Stimulated activated CD8-positive, alpha-beta memory T cell treated with anti-CD3 and anti-CD28 coated beads, Interleukin-12 subunit alpha, Interleukin-12 subunit beta, amount 100 ng/mL, for 1 hour (primary cell): ENCODE measurements at places on chromosomes 3 and 15.

DNA sequence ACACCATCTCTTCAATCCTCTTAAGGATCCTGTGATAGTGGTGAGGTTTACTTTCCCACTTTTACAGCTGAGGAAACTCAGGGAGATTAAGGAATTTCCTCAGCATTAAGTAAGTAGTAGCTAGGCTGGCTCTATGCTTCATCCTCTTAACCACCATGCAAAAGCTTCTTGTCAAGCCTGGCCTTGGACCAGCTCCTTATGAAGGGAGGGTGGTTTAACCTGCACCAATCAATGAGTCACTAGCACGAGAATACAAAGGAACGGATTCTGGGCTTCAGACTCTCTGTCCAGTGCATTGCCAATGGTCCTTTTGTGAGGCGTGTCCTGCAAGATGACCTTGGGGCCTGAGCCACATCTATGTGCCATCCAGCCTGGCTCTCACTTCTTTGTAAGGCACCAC lies 202.0 kb upstream of the CFAP20DC start:
- DNase-seq, result no peak

GRCh38 chr3:71066356-71066755 lies 517.2 kb downstream of the FOXP1 start:
- no peak for DNase-seq

DNA sequence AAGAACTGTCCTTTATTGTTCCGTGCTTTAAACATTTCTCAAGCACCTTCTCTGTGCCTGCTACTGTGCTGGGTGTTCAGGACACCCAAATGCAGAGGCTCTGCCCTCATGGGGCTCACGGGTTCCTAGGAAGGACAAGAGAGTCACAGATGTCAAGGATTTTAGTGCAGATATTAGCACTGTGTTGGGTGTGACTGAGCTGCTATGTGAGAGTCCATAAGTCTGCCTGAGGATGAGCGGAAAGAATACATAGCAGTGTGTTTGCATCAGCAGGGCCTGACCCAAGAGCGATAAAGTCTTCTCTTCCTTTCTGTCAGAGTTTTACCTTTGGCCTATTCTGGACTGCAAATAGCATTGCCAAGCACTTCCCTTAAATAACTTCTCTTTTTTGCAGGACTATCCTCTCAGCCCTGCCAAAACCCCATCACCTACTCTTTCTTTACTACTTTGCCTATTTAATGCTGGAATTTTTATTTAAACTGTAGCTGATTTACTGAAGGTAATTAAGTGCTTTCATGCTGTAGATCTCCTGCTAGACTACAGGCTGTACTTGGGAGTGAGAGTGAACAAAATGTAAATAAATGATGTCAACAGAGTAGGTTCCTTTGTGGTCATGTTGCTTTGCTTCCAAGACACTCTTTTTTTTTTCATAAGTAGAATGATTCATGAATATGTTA lies 459.4 kb upstream of the TPRG1 start:
- no peak for DNase-seq

- no peak for DNase-seq
Measured at GRCh38 chr15:69973102-69973714, 124.5 kb downstream of the TLE3 start.

GRCh38 chr15:63586790-63587189 lies 10.4 kb upstream of the FBXL22 start:
- DNase-seq, result no peak

- DNase-seq, result no peak
Measured at GRCh38 chr3:158748237-158748828, 16.1 kb upstream of the RARRES1 start.

DNA sequence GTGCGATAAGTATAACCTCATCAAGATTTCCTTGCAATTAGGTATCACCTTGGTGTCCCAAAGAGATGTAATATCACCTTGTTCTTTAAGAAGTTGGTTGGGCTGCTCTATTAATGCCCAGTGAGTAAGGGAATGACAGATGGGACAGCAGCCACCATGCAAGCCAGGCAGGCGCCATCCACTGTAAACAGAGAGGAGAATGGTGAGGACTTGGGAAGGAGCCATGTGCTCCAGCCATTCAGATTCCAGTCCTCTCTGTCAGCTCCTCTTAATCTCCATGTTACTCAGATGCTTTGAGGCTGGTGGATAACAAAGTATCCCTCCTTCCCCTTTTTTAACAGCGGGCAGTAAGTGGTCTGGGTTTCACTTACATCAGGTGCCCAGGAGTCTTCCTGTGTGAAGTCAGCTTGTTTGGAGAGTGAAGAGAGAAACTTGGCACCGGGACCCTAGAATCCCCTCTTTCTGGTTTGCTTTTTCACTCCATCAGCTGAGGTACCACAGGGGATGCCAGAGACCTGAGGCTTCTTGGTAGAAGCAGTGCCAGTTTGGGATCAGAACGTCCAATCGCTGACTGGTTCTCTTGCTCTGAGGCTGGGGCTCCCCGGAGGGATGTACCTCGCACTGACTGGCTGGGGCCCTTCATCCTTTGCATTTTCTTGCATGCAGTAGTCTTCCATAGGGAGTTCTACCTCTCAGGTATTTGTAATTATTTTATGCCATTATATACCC lies 29.5 kb downstream of the SLCO3A1 start:
- no peak for DNase-seq

GRCh38 chr3:169232863-169233262 lies 430.6 kb downstream of the MECOM start:
- no peak for DNase-seq

DNA sequence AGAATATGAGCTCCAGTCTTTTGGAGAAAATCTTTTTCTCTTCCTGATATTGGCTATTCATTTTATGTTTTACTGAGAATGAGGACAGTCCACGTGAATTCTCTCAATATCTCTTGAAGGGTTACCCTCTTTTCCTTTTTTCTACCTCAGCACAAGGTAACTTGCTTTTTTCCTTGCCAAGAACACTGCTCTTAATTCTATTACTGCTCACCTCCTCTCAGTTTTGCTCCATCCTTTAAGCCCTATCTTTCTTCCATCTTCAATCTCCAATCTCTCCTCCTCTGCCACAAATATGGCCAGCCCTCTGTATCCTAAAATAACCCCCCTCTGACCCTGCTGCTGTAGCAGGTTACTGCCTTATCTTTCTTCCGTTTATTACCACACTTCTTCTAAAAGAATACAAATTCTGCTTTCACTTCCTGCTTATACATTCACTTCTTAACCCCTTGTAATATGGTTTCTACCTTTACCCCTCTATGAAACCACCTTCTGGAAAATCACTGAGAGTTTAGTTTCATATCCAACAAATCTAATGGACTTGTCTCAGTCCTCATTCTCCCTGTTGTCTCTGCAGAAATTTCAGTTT lies 89.0 kb downstream of the NFKBIZ start:
- no peak for DNase-seq

DNA sequence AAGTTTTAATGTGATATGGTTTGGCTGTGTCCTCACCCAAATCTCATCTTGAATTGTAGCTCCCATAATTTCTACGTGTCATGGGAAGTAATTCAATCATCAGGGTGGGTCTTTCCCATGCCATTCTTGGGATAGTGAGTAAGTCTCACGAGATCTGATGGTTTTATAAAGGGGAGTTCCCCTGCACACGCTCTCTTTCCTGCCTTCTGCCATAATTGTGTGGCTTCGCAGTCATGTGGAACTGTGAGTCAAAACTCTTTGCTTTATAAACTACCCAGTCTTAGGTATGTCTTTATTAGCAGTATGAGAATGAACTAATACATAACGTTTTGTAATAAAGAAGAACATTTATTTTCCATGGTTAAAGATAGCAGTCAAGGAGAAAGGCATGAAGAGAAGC lies 39.2 kb upstream of the GOLIM4 start:
- DNase-seq, result no peak

GRCh38 chr3:160225176-160226025 lies at the start of gene C3orf80:
Gene C3orf80 (plus strand): TSS chr3:160225422. CDS start chr3:160225636, 214 bp downstream.
- DNase-seq, result no peak

GRCh38 chr15:66839506-66840112 lies 137.6 kb downstream of the SMAD6 start:
- no peak for DNase-seq

DNA sequence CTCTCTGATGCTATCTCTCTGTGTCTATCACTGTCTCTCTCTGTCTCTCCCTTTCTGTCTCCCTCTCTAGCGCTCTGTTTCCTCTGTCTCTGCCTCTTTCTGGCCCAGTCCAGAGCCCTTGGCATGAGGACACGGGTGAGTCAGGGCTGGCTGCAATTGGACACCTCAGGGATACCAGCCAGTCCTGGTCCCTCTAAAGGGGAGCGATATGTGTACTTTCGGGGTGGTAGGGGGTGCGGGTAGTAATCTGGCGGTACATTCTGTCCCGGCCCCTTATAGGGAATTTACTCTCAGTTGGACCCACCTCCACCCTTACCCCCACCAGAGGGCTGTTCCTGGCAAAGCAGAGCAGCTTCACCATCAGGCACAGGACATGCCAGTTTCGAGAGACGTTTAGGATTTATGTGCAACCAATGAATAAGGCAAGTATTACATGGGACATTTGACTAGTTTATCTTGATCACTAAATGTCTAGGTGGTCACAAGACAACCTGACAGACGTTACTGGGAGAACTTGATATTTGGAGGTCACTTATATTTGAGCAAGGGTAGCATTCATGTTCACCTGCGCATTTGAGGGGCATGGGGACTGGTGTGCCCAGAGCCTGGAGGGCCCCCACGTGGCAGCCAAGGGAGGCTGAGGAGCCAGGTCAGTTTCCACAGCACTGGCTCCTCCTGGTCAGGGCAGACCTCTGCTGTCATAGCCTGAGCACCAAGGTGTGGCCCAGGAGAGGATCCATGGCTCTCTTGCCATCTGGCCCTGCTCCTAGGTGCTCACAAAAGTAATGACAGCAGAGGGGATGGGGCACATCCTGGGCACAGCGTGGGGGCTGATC lies 256.1 kb downstream of the PLCL2 start:
- no peak for DNase-seq
